Thoracic aorta (tissue), 2 donors: ENCODE measurements at places on chromosomes 5 and 9.

DNA sequence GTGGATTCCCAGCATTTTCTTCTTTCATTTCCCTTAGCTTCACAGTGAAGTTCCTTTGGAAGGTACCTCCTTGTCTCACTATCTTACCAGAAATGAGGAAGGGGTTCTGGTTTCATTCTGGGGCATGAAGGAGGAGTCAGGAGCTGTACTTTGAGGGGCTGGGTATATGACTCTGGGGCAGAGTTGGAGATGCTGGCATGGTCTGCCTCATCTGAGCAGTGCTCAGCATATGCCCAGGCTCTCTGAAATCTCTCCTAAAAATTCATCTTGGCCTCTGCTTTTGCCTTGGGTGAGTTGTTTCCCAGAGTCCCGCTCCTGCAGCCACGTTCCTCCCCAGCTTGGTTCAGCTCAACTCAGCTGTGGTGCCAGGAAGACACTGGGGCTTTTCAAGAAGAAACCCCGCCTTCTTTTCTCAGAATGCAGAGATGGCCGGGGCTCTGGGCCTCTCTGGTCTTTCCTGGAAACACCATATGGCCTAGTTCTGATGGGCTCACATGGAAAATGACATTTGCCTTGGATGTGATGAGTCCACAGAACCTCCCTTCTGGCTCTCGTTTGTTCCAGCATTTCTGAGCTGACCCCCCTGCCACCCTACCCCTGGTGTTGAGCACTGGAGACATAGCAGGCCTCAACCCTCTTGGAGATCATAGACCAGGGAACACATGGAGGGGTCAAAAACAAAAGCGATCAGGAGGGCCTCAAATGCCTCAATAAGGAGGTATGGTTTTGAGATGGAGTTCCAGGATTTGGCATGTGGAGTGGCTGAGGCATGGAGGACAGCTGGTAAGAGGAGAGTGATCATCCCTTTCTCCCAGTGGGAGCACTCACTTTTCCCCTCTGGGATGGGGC is 12.0 kb upstream of the TGFBR1 start:
- DNase-seq = no peak

DNA sequence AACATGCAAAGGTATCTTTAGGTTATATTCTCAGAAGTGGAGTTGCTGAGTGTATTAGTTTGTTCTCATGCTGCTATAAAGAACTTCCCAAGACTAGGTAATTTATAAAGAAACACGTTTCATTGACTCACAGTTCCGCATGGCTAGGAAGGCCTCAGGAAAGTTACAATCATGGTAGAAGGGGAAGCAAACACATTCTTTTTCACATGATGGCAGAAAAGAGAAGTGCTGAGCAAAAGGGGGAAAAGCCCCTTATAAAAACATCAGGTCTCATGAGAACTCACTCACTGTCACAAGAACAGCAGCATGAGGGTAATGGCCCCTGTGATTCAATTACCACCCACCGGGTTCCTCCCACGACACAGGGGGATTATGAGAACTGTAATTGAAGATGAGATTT is 163.6 kb upstream of the PRLR start:
- DNase-seq = no peak

GRCh38 chr5:36177715-36178523 is 26.0 kb downstream of the SKP2 start:
- DNase-seq = no peak

DNA sequence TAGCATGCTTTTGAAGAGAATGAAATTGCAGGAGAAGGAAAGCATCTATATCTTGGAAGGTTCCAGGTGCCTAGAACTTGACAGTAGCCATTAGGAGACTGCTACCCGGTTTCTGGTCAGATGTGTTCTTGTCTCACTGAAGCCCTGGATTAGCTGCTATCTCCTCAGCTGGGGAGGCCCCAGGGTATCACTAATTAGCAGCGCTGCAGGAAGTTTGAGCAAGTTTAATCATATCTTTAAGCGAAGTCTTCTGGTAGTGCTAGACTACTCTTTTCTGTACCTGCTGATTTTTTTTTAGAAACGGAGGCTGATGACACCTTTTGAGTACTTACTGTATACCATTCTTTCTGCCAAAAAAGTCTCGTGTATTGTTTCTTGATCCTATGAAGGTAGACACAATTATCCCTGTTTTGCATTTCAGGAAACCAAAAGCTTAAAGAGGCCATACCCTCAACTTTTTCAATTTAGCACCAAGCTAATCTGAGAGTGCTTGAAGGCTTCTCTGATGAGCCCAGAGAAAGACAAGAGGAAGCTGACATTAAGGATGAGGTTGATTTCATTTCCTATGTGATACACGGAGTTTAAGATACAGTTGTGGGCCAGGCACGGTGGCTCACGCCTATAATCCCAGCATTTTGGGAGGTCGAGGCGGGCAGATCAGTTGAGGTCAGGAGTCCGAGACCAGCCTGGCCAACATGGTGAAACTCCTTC is 201.3 kb downstream of the ARHGAP26 start:
- DNase-seq = no peak

GRCh38 chr9:98172604-98173003 is 19.8 kb downstream of the CORO2A start:
- no peak for DNase-seq

GRCh38 chr9:122816163-122816867 is 12.1 kb downstream of the PDCL start:
- no peak for DNase-seq

DNA sequence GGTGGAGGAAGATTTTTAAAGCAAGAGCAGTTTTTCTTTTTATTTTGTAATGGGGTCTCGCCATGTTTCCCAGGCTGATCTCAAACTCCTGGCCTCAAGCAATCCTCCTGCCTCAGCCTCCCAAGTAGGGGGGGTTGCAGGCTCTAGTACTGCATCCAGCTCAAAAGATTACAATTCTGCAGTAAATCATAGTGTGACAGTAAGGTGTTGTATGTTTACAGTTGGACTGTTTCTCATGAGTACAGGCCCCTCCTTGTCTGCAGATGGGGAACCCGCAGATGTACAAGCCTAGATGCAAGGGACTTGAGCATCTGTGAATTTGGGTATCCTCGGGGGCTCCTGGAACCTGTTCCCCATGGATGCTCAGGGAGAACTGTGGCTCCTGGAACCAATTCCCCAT is 3.3 kb downstream of the CCT5 start:
- DNase-seq = no peak

- DNase-seq = no peak
Observed at GRCh38 chr9:133813749-133814585, 75.8 kb upstream of the SARDH start.

GRCh38 chr9:121742923-121743322 is 91.5 kb downstream of the DAB2IP start:
- DNase-seq = no peak

- no peak for DNase-seq
Observed at GRCh38 chr5:137192293-137192743, 306.8 kb downstream of the SPOCK1 start.

- DNase-seq = no peak
Observed at GRCh38 chr5:63022403-63022802, 443.8 kb downstream of the LRRC70 start.

DNA sequence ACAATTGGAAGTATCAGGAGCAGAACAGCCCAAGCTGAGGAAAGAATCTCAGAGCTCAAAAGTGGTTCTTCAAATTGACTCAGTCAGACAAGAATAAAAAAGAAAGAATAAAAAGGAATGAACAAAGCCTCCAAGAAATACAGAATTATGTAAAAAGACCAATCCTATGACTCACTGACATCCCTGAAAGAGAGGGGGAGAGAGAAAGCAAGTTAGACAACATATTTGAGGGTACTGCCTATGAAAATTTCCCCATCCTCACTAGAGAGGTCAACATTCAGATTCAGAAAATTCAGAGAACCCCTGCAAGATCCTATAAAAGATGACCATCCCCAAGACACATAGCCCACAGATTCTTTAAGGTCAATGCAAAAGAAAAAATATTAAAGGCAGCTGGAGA is 173.2 kb downstream of the ALDH1A1 start:
- no peak for DNase-seq

DNA sequence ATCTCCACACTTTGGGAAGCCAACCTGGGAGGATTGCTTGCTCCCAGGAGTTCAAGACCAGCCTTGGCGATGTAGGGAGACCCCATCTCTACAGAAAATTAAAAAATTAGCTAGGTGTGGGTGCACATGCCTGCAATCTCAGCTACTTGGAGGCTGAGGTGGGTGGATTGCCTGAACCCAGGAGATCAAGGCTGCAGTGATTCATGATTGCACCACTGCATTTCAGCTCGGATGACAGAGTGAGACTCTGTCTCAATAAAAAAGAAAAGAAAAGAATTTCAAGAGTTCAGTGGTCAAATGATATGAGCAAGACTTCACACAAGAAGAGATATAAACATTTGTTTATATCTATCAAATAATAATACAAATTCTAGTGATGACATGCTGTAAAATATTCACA is 23.0 kb upstream of the MTAP start:
- no peak for DNase-seq

DNA sequence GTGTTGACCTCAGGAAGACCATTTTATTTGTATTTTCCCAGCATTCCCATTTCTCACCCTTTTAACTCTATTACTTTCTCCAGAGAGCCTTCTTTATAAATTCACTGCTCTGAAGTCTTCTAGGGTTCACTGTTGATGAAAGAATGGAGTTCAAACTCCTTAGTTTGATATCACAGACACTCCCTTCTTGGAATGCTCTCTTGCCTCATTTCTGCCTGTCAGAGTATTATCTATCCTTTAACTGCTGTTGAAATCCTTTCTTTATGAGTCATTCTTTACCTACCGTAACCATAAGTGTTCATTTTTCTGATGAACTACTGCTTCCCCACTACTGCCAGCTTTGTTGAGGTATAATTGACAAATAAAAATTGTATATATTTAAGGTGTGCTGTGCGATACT is 4.3 kb downstream of the RIC1 start:
- DNase-seq = no peak

- no peak for DNase-seq
Observed at GRCh38 chr5:96936431-96937320, 796 bp downstream of the LNPEP start.

- DNase-seq = no peak
Observed at GRCh38 chr9:133184971-133185370, 21.3 kb upstream of the GBGT1 start.
